Stimulated activated CD4-positive, alpha-beta T cell treated with anti-CD3 and anti-CD28 coated beads, TNF-alpha, amount 100 ng/mL, for 48 hours (primary cell): ENCODE measurements at places on chromosomes 2 and 18.

- no peak for DNase-seq
These were observed 756.6 kb upstream of the CELF4 start for GRCh38 chr18:38322206-38322605.

DNA sequence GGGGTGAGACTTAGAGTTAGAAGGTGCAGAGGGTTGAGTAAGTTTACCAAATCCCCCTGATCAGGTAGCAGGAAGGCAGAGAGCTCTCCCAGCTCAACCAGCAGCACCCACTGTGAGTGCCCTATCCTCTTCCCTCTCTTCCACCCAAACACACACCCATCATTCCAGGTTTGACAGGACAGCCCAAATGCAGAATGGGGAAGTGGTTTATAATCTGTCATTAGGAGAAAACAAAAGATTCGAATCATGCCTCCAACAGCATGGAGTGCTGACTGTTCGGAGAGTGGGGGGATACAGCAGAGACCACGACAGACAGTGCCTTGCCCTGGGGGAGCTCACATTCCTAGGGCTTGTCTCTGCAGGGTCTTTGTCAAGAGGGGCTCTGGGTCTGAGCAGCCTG is 11.7 kb downstream of the CXCR2 start:
- no peak for DNase-seq

- DNase-seq: no peak
These were observed 23.5 kb downstream of the CD302 start for GRCh38 chr2:159774370-159774990.

DNA sequence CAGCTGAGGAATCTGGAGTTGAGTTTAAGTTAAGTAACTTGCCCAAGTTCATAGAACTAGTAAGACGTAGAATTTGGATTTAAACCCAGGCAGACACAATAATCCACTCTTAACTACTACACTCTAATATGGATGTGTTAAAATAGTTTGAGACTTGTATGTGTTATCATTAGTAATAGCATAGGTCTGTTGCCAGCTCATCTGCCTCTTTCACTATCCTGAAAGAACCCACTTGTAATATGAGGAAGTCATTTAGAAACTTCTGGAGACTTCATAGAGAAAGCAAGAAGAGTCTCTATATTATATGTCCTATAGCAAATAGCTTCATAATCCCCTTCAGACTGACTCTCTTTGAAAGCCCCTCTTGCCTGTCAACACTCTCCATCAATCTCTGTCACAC is 43.0 kb upstream of the ACADL start:
- DNase-seq: no peak

GRCh38 chr2:19580830-19581229 is 222.4 kb upstream of the OSR1 start:
- DNase-seq: no peak

GRCh38 chr2:33104726-33105125 is 158.0 kb downstream of the LTBP1 start:
- DNase-seq: no peak

DNA sequence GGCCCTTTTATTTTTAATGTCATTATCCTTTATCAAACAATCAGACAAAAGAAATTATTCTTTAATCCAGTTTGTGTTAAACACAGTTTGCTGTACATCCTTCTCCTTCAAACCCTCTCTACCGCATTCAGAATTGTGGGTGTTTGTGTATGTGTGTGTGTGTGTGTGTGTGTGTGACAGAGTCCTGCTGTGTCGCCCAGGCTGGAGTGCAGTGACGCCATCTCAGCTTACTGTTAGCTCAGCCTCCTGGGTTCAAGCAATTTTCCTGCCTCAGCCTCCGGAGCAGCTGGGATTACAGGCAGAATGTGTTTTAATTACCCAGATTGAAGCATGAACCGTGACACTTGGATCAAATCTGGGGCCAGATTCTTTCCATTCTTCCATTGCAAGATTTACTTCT is 723.7 kb downstream of the DCDC2C start:
- no peak for DNase-seq

- no peak for DNase-seq
These were observed 202.3 kb upstream of the TCF4 start for GRCh38 chr18:55790296-55790695.

DNA sequence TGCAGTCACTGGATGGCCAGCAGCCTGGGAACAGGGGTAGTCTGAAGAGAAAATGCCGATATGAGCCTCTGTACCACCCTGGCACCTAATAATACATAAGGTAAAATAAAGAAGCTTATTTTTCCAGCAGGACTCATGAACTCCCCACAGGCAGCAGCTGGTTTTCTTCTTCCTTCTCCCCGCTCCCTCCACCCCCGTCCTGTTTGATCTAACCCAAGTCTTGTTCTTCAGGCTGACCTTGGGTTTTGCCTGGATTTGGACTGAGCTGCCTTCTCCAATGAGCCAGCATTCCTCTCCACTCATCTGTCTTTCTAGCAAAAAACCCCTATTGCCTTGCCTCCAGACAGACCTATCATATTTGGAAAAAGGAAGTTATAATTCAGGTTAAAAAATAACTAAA is 111.8 kb downstream of the CELF4 start:
- no peak for DNase-seq

GRCh38 chr18:71760541-71760940 is 783.6 kb downstream of the CBLN2 start:
- DNase-seq: no peak

DNA sequence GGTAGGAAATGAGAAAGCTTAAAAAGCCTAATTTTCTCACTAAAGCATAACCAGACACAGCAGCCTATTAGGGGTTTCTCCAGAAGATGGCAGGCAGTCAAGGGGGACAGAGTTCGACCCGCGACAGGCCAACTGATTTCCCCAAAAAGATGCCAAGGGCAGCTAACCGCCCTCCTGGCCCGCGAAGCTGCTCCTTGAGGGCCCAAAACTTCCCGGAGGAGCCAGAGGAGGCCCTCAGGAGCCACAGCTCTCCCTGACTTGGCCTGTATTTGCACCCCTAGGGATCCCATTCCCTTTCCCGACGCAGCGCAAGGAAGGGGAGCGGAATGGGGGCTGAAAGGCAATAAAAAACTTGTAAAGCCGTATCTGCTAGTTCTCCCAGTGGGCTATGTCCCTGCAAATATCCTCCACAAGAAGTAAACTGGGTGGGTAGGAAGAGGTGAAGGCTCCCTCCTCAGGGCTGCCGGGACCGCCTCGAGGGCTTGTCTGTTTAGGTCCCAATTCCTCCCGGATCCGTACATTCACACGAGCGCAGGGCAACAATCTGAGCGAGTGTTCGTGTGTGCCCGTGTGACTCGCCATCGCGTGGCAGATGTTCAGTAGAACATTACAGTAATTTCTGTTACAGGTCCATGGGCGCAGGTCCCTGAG is 756 bp upstream of the NAGK start:
- DNase-seq: no peak

- DNase-seq: no peak
These were observed 1234.6 kb upstream of the CHAC2 start for GRCh38 chr2:52532956-52533355.

GRCh38 chr18:50075772-50076171 is 119.2 kb downstream of the MYO5B start:
- DNase-seq: no peak

GRCh38 chr2:232365621-232366321 is 12.8 kb upstream of the ALPP start:
- DNase-seq: no peak
